ENCODE measurements at places on chromosomes 3 and 15.

DNA sequence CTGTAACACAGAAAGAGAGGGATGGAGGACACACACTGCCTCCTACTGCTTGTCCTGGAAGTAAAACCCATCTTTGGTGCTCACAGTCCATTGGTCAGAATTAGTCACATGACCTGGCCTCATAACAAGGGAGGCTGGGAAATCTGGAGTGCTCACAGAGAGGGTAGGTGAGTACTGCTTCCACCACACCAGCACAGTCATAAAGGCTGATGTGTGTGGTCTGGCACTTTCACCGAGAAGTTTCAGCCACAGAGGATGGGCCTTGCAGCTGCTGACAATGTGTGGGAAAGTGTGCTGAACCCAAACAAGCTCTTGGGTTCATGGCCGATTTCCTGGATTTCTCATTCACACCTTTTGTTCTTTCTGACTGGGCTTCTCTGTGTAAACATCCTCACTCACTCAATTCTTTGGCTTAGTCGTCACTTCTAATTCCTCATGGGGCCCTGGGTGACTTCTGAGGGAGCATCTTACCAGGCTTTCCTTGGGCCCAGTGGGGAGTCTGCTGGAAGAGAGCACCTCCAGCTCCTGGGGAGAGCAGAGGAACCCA is 100.7 kb downstream of the ASB7 start:
- peak; percentile 73 for DNase-seq

DNA sequence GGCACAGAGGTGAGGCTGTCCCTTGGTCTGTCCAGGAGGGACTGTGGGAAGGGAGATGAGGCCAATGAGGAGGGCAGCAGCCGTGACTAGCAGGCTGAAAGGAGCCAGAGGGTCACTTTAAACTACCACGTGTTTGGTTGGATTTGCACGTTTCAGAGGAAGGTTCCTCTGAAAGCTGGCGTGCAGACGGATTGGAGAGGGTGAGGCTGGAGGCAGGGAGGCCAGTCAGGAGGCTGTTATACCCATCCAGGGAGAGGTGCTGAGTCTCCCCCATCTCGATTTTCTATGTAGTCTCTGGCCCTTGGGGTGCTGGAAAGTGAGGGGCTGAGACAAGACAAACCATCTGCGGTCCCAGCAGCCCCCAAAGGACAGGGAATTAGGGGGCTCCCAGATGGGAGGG is 60.0 kb upstream of the SLC6A1 start:
- no peak for DNase-seq

DNA sequence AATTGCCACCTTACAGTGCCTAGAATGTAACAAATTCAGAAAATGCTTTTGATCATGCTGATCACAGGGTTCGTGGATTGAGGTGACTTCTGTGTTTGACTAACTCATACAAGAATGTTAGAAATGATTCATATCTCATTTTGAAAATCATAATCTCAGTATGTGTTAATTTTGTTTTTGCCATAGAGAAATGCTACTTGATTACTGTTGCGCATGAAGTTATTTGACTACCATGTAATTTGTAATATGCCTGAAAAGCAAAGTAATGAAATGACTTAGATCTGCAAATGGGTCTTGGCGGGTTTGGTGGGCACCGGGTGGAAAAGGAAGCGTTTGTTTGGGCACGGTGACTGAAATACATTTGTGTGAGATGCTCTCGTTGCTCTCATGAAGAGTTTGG is 173.6 kb upstream of the BHLHE40 start:
- no peak for DNase-seq

GRCh38 chr3:2372306-2372705 is 273.6 kb downstream of the CNTN4 start:
- no peak for DNase-seq

DNA sequence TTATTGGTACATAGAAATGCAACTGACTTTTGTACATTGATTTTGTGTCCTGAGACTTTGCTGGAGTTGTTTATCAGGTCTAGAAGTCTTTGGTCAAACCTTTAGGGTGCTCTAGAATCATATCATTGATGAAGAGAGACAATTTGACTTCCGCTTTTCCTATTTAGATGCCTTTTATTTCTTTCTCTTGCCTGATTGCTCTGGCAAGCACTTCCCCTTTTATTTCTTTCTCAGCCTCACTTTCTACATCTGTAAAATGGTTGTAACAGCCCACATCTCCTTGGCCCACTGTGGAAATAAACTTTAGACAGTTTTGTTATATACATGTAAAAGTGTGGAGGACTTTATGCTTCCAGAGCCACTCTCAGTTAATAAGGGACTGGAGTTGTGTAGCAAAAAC is 14.0 kb downstream of the PLA1A start:
- DNase-seq, result no peak

DNA sequence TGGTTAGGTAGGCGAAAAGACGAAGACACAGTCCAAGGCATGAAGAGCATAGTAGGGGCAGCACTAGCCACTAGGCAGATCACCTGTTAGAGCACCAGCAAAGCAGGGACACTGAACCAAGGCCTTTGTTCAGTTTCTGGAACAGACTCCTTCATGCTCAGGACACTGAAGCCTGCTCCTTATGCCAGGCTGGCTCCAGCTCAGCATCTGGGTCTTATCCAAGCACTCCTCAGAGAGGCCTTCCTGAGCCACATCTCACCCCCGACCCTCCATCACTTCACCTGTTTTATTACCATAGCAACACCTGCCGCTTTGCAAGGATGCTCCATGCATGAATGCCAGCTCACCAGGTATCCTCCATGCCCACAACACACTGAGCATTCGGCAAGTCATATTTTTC is 206.3 kb upstream of the CHRNA7 start:
- DNase-seq, result no peak

DNA sequence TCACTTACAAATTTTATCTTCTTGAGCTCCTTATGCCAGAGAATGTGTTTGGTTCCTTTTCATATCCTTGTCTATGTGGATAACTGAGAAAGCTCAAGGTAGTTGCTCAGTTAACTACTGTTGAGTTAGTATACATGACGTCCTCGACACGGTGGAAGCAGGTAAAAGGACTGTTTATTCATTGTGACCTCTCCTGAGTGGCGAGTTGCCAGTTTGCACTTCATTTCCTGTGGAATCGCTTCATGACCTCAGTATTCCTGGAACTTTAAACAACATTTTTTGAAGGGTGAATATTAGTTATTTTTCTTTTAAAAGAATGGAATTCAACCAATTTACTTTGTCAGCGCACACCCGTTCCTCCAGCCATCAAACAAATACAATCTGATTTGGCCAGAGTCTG is 1.2 kb upstream of the TPRG1 start:
- DNase-seq, result no peak
